Lung microvascular endothelial cell (primary cell): ENCODE measurements at places on chromosomes 11 and 22.

DNA sequence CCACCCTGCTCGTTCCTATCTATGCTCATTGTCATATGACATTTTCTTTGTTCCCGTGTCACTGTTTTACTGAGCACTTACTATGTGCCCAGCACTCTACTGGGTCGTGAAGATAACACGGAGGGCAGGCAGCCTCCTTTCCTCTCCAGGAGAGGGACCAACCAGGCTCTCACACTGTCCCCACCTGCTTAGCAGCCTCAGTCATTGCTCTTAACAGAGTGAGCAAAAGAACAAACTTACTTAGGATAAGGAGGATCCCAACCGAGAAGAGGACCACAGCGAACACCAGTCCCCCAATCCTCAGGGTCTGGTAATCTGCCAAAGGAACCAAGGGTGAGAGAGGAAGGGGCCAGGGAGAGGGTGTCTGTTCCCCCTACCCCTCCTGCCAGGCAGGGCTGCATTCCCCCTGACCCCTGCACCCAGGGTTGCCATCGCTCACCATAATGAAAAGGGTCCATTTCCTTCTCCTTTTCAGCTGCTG lies 17.0 kb upstream of the FXYD2 start:
- DNase-seq, result no peak

DNA sequence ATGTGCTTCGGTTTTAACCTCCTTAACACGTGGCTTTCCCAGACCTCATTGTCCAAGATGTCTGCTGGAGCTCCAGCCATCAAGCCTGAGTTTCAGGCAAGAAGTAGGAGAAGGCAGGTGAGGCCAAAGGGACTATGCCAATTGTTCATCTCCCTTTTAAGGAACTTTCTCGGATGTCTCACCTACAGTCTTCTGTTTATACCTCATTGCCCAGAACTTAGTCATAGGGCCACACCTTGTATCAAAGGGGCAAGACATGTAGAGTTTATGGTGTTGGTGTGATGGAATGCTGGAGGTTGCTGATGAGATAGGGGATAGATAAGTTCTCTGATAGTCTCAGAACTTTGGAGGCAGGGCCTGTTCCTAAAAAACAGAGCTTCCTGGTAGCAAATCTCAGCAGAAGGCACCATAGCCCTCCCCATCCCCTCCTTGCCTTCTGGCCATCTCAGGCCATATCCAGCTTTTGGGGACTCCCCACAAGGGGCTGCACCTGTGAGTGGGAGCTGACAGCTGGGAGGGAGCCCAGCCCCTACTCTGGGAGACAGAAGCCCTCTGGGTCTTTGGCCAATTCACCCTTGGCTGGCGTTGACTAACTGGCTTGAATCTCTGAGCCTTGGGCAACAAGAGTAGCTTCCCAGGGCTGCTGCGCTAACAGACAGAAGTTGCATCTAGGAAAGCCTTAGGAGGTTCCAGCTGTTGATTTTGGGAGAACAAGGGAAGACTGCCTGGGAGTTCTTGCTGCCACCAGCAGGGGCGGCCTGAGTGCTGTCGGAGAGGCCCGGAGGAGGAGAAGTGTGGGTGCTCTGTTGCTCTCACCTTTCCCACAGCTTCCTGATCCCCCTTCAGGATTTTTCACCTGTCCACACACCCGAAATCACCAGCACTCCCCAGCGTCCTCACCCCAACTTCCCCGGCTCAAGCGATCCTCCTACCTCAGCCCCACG lies 149.8 kb upstream of the THY1 start:
- no peak for DNase-seq

DNA sequence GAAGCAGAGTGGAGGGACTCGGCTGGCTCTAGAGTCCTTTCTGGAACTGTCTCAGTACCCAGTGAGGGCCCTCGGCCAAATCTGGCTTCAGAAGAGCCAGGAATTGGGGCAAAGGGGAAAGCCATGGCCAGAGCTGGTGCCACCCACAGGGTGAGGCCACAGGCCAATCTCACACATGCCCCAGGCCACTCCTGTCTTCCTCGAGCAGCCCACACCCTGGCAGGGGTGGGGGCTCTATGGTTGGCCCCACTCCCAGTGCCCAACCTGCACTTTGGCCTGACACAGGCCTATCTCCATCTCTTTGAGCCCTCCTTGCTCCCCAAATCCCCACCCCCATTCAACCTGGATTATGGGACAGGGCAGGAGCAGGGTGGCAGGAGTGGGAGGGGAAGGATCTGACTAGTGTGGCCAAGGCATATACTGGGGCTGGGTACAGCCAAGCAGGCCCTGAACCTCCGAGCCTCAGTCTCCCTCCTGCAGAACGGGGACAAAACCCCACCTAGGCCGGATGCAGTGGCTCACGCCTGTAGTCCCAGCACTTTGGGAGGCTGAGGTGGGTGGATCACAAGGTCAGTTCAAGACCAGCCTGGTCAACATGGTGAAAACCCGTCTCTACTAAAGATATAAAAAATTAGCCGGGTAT lies 6.9 kb downstream of the TST start:
- DNase-seq, result no peak

GRCh38 chr11:22076271-22076930 lies 116.5 kb upstream of the ANO5 start:
- DNase-seq, result no peak

DNA sequence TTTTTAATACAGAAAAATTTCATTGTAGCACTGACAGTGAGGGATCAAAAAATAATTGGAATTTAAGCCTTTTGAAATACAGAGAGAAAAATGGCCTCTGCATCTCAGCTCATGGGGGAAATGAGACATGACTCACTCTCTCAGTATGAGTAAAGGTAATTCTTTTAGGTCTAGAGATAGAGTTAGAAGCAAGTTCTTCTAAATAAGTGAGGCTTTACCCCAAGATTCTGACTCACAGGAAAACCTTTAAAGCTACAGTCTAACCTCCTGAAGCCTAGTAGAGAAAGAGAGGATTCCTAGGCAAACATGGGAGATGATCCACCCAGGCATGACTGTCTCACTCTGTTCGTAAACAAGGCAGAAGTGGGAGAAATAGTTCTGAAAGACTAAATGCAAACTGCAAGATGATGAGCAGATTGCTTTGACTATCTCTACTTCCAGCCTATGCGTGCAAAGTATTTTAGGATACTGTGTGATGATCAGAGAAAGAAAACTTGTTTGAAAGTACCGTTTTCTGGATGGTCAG lies 1003.3 kb upstream of the CCDC90B start:
- peak; percentile 45 for DNase-seq

DNA sequence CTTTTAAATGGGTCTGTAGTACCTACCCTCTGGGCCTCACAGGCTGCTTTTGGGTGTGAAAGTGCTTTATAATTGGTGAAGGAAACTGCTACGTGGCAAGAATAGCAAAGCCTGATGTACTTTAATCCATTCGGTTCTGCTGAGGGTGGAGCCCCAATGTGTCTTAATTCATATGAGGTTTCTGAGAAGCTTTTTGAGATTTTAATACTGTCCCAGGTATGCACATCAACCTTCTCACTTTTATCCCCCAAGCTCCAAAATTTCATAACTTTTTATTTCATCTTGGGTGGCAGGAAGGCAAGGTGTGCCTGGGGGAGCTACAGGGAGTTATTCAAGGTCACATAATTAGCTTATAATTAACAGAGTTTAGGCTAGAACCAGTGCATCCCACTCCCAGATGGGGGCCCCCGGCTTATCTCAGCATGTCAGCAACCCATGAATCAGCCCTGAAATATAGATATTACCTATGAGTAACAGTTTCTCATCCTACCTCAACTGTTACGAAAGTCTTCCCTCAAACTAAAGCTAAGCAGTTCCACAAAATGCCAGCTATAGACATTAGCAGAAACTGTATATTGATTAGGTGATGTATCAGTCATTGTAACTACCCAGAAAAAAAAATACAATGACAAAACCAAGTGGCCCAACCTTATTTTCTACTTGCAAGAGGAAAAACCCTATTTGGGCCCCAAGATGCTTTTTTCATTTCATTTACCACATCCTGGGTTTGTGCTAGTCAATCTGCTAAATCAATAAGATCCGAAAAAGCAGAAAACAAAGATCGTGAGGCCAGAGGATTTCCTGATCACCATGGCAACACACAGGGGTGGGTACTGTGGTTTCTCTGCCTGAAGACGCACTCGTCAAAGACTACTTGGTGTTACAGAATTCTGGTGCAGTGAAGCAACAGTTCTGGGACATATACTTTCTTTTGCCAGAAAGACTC lies 26.7 kb downstream of the CD44 start:
- no peak for DNase-seq

DNA sequence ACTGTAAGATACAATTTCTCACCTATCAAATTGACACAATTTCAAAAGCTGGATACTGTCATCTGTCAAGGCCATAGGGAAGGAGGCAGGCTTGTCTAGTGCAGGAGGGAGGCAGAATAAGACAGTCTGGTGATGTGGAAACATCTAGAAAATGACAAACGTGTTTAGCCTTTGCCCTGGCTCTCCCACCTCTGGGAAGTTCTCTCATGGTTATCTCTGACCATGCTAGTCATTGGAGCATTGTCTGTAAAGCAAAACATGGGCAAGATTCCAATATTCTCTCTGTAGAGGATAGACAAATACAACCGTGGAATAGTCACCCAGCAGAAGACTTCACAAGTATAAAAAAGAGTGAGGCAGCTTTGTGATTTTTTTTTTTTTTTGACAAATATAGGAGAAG lies 9.1 kb upstream of the SERHL2 start:
- DNase-seq, result peak; percentile 77

DNA sequence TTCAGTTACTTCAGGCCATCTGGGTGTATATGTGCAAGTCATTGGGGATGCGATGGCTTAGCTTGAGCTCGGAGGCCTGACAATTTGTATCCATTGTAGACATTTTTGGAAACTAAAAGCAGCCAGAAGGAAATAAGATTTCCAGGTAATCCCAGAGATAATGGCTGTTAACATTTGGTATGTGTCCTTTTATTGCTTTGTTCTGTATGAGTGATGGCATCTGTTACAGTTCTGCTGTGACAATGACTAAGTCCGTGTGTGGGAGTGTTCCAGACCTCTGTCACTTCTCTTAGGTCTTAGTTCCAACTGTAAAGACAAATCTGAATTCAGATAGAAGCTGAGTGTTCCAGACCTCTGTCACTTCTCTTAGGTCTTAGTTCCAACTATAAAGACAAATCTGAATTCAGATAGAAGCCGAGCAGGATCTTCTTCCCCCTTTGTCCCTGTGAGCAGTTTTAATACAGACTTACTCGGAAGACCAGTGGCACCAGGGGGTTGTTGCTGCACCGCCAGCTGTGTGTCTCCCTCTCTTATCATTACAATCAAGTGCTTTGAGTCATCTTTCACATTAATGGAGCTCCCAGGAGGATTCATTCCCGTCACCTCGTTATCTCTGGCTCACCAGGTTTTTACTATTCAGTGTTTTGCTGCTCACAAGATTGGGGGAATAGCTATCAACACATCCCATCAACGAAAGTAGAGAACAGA lies 190.9 kb upstream of the SORL1-AS1 start:
- no peak for DNase-seq

- DNase-seq, result no peak
These were observed 4.8 kb upstream of the NLRP10 start for GRCh38 chr11:7969756-7970646.

DNA sequence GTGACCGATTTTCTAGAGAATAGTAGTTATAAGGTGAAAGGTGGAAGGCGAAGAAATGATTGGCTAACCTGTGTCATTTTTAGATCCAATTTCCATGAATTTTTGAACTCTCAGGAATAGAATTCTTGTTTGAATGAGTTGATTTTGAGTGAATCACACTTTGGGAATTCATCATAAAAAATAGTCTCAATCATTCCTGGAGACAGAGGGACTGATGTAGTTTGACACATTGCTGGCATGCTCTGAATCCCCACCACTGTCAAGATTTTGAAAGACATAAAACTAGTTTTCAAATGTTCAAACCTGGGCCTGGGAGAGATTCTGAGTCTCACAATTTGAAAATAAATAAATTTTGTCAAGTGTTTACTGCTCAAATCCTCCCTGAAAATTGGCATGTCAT lies 861.4 kb upstream of the RAG2 start:
- DNase-seq, result no peak

- no peak for DNase-seq
These were observed 29.6 kb downstream of the SNX19 start for GRCh38 chr11:130886704-130887103.

GRCh38 chr11:42003801-42004200 lies 544.3 kb upstream of the LRRC4C start:
- DNase-seq, result no peak

DNA sequence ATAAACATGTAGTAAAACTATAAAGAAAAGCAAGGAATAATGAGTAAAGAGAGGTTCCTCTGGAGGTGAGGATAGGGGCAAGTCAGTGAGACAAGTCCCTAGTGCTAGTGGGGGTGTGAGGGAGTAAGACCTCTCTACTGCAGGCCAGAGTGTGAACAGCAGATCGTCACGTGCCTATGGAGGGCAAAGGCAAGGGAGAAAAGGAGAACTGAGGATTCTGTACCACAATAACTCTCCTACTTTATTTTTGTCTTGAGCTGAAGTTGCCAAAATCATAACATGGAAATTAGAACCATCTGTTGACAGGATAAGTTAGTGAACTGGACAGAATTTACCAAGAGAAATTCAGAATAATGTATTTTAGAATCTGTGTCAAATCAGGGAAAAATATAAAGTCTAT lies 77.6 kb downstream of the ENTHD1 start:
- no peak for DNase-seq

GRCh38 chr11:8066036-8066910 lies 14.7 kb upstream of the TUB start:
- DNase-seq, result no peak

GRCh38 chr22:43643387-43643786 lies 168.7 kb downstream of the EFCAB6 start:
- DNase-seq, result no peak

GRCh38 chr11:79092791-79093353 lies 348.0 kb downstream of the TENM4 start:
- DNase-seq, result peak; percentile 48

DNA sequence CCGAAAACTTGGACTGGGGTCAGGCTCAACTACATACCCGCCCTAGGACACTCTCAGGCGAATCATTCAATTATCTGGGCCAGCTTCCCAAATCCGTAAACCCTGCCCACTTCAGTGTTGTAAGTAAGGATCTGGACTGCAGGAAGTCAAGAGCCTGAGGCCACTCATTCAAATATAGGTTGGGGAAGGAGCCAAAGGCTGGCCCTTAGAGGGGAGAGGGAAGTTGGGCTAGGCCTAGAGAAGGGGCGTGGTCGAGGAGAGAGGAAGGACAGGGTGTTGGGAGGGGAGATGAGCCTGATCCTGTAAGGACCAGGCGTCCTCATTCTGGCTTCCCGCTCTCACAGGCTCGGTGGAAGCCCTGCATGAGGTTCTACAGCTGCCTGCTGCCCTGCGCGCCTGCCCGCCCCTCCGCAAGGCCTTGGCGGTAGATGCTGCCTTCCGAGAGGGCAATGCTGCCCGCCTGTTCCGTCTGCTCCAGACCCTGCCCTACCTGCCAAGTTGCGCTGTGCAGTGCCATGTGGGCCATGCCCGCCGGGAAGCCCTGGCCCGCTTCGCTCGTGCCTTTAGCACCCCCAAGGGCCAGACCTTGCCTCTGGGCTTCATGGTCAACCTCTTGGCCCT lies 3.0 kb downstream of the SAC3D1 start:
- DNase-seq, result no peak

- DNase-seq, result no peak
These were observed 28.0 kb downstream of the OR5B17 start for GRCh38 chr11:58330861-58331260.

DNA sequence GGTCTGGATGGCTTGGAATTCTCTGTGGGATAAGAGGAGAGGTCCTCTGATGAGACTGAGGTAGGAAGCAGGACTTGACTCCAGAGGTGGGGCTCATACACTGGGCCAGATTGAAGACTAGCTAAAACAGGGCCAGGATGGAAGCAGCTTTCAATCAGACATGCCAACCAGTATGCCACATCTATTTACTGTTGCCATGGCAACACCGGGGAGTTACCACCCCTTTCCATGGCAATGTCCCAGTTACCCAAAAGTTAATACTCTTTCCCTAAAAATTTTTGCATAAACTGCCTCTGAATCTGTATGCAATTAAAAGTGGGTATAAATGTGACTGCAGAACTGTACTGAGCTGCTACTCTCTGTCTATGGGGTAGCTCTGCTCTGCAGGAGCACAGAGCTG lies 247.5 kb upstream of the ZBED5 start:
- no peak for DNase-seq
